ENCODE measurements at places on chromosomes 16 and 17.
A peak's percentile ranks its signal among the peaks of the same experiment; 100 is the strongest.

DNA sequence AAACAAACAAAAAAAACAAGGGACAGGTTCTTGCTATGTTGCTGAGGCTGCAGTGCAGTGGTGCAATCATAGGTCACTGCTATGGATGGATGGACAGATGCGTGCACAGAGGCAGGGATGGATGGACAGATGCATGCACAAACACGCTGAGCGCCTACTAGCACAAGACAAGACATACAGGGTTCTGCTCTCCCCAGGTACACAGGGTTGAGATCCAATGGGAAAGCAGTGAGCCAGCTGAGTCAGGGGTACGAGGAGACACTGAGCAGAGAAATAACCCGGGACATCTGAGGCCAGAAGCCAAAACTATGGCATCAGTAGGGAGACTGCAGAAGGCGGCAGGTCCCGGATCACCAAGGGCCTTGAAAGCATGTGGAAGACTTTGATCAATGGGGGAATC is 6.2 kb downstream of the IL32 start:
- peak; percentile 31 for DNase-seq

DNA sequence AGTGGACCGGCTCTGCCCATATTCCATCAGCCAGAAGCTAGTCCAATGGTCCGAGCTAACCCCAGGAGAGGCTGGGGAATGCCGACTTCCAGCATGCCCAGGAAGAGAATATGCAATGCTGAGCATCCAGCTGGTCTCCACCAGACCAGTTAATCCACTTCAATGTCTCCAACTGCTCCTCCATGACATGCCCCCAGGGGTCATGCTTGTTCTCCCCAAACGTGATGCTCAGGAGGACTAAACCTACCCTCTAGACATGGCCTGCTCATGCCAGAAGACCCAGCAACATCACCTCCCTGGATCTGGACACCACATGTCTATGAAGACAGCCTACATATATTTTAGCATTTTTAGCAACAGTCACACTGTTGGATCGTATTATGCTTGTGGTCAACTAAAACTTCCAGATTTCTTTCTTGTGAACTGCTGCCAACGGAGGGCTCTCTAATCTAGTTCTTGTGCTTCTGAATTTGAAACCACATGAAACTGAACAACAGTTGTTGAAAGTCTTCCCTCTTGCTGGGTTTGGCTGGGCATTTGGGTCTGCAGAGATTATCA is 245.1 kb downstream of the SOX9 start:
- no peak for DNase-seq

DNA sequence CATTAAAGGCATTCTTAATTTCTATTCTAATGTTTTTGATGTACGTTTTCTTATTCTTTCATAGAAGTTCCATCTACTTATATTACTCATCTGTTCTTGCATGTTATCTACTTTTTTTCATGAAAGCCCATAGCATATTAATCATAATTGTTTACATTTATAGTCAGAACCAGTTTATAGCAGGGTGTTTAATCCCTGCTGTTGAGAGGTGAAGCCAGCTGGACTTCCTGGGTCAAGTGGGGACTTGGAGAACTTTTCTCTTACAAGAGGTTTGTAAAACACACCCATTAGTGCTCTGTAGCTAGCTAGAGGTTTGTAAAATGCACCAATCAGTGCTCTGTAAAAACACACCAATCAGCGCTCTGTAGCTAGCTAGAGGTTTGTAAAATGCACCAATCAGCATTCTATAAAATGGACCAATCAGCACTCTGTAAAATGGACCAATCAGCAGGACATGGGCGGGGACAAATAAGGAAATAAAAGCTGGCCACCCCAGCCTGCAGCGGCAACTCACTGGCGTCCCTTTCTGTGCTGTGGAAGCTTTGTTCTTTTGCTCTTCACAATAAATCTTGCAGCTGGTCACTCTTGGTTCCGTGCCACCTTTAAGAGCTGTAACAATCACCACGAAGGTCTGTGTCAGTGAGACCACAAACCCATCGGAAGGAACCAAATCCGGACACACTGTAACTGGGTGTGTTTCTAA is 120.6 kb downstream of the TANC2 start:
- DNase-seq, result no peak

DNA sequence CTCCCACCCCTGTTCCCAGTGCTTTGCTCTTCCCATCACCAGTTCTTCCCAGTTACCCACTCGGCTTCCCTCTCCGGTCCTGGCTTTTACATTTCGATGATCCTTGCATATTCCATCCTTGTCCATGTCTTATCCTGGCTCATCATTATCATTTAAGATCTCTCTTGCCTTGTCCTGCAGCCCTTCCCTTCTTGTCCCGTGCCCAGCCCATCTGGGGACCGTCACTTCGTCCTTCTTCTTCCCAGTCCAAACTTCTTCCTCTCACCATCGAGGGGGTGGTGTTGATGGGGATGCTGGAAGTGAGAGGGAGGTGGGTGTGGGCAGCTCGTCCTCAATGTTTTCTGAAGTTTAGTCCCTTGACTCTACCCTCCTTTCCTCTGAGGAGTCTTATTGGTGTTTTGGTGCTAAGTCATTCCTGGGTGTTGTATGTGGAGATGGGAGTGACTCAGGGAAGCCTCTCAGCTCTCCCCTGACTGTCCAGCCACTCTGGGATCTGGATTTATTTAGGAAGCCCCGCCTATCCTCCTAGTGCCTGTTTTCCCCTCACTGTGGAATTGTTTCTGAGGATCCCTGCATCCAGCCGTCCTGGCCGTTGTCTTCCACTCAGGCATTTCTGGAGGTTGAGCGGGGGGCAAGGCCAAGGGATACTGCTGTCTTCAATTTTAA is 975 bp downstream of the SNX29 start:
- no peak for DNase-seq

GRCh38 chr17:9436630-9437029 is 139.0 kb downstream of the STX8 start:
- DNase-seq, result no peak

DNA sequence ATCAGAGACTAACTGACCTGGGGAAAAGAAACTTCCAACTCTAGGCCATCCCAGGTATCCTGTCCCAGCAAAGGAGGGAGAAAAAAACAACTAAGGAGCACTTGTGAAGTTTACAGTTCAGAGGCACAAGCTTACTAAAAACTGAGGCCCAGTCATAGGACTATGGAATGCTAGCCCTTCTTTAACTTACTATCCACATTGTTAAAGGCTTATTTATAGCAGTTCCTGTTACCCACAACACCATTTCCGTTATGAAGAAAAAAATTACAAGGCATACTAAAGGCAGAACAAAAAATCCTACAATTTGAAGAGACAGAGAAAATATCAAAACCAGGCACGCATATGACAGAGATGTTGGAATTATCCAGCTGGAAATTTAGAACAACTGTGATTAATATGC is 159.1 kb downstream of the CDH11 start:
- DNase-seq, result no peak

DNA sequence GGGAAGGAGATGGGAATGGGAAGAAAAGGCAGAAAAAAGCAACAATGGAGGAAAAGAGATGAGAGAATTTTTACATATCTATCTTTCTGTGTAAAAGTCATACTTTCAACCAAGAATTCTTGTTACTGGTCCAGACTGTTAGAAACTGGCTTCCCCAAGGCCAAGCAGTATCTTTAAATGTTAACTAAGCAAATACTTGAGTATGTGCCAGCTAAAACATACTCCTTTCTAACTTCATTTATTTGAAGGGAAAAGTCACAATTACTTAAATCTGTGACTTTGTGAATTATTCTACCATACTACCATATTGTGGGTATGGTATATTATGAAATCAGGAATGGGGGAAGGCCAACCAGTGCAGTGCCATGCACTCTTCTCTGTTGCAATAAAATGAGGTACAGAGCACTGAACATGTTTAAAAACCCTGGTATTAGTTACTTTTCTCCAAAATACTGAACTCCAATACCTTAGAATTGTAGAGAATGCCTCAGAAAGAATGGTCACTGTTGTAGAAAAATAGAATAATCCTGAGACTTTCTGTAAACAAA is 92.3 kb upstream of the C17orf78 start:
- DNase-seq, result no peak

GRCh38 chr17:50421308-50422051 is 4.5 kb upstream of the ACSF2 start:
- DNase-seq, result peak; percentile 17

GRCh38 chr17:79548116-79548515 is 62.7 kb downstream of the RBFOX3 start:
- DNase-seq, result no peak

DNA sequence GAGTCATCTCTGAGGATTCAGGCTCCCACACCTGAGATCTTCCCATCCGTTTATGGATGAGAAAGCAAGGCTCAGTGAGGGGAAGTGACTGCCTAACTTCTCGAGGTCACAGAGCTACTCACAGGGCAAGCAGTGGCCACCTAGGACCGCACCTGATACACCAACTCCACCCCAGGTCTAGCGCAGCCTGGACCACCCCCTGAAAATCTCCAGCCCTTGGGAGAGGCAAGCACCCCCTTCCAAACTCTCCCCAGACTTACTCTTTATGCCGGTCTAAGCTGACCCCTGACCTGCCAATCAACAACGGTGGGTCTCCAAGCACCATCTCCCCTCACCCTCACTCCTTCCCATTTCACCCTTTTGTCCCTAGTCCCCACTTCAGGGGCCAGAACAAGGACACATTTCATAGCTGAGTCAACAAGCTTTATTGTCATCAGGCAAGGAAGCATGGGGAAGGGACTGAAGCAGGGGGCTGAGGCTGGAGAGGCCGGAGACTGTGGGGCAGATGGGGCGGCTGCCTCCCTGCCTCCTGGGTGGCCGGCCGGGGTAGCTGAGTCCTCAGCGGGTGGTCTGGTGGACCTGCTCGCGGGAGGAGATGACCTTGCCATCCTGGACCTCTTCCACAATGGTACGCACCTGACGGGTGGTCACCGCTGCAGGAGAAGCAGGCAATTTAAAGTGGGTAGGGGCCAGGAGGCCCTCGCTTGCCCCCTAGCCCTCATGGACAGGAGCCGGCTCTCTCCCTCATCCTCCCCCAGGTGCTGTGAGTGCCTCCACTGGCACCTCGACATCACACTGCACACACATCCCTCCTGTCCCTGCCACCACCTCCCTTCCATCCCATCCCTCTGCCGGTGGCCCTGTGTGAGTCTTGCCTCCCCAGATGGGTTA is 5.1 kb downstream of the KRT17 start:
- DNase-seq, result no peak

DNA sequence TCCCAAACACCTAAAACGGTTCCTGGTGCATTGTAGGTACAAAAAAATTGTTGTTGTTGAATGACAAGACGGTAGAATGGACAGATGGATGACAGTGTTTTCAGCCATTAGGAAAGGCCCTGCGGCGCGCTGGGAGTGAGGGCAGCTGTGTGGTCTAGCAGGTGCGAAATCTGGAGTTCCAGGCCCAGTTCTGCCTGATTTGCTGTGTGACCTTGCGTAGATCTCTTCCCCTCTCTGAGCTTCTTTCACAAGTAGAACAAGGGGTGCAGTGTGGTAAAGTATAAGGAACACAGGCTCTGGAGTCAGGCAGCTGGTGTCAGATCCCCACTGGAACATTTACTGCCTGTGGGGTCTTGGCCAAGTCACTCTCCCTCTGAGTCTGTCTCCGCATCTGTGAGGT is 25.3 kb downstream of the SPNS2 start:
- DNase-seq, result no peak

DNA sequence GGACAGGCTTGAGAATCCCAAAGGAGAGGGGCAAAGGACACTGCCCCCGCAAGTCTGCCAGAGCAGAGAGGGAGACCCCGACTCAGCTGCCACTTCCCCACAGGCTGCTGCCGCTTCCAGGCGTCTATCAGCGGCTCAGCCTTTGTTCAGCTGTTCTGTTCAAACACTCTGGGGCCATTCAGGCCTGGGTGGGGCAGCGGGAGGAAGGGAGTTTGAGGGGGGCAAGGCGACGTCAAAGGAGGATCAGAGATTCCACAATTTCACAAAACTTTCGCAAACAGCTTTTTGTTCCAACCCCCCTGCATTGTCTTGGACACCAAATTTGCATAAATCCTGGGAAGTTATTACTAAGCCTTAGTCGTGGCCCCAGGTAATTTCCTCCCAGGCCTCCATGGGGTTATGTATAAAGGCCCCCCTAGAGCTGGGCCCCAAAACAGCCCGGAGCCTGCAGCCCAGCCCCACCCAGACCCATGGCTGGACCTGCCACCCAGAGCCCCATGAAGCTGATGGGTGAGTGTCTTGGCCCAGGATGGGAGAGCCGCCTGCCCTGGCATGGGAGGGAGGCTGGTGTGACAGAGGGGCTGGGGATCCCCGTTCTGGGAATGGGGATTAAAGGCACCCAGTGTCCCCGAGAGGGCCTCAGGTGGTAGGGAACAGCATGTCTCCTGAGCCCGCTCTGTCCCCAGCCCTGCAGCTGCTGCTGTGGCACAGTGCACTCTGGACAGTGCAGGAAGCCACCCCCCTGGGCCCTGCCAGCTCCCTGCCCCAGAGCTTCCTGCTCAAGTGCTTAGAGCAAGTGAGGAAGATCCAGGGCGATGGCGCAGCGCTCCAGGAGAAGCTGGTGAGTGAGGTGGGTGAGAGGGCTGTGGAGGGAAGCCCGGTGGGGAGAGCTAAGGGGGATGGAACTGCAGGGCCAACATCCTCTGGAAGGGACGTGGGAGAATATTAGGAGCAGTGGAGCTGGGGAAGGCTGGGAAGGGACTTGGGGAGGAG is at the start of gene CSF3:
Gene CSF3, plus strand, starts transcription at position 436 of the 993 bp plus-strand sequence. Its CDS starts 35 bp downstream, at position 471.
- no peak for DNase-seq

DNA sequence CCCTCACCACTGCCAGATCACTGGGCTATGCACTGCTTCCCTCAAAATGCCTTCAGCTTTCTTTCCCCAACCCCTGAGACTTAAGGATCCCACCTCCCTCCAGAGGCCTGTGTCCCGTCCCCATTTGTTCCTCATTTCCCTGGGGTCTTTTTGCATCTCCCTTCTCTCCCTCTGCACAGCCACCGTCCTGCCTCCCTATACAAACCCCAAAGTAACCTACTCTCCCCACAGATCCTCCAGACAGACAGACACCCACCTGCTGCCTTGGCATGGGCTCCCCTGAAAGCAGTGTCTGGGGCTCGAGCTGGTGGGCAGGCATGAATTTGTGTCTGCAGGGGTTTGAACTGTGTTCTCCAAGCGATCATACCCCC is 69.4 kb upstream of the TNRC6C start:
- no peak for DNase-seq

GRCh38 chr16:81696166-81696960 is 82.7 kb upstream of the PLCG2 start:
- DNase-seq, result no peak

DNA sequence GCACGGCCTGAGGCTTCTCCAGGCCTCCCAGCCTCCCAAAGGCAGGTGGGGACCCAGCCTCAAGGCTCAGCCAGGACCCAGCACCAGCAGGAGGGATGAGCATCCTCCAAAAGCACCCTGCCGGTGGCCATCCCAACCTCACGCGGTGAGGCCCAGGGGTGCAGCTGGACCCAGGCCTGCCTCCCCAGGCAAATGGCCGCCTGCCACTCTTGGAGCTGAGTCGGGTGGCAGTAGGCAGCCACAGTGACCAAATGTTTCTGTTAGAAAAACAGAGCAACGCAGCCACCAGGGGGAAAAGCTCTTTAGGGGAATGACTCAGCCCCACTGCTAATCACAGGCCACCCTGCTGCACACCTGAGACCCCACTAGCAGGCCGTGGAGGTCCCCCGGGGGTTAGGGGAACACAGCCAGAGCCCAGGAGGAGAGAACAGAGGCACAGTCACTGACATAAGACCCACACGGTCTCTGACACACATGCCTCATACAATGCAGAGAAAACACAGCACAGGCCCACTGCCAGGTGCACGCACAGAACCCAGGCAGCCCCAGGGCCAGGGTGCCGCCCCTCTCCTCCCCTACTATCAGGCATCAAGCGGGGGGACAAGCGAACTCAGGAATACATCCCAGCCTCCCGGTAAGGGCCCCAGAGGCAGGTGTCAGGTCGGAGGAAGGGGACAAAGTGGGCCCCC is 12.4 kb downstream of the BCAR1 start:
- DNase-seq, result no peak
